GM12878 (cell line): ENCODE measurements at places on chromosomes 13 and 19.

- no peak for DNase-seq
These were observed 509.8 kb downstream of the DIAPH3 start for GRCh38 chr13:59653916-59654315.

- no peak for DNase-seq
These were observed 4.8 kb upstream of the ZNF253 start for GRCh38 chr19:19860756-19861390.

GRCh38 chr13:91544723-91545122, 146.3 kb downstream of the GPC5 start:
- DNase-seq = no peak

DNA sequence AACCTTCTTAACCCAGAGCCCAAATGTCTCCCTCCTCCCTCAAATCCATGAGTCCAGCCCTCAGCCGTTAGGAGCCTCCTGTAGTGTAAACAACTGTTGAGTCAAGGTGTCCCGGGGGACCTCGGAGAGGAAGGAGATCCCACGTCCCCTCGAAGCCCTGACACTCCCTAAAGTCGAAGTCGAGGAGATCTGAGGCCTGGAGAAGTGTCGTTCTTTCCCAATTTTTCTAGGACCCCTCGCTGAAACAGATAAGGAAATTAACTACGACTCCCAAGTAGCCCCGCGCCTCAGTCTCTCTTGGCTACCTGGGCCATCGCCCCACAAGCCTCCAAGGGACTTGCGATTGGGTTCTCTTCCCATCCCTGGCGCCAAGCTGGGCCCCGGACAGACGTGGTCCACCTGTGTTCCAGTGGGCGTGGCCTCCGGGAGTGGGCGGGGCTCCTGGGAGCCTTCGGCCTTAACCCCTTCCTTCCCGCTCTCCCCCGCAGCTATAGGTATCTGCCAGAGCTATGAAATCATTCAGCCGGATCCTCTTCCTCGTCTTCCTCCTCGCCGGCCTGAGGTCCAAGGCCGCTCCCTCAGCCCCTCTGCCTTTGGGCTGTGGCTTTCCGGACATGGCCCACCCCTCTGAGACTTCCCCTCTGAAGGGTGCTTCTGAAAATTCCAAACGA, 869 bp downstream of the GFY start:
- no peak for DNase-seq

DNA sequence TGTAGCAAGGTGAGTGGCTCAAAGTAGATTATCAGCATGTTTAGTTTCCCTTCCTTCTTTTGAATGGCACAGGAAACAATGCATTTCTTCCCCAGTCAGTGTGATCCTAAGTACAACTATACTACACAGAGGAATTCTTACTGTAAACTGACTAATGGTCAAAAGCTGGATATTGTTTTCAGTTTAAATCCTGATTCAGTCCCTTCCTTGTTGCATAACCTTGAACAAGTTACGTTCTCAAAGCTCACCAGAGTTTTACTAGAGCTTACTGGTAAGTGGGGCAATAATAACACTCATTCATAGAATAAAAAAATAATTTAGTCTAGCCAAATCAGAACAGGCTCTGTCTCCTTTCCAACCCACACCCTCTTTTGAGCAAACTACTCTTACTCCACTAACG, 180.1 kb downstream of the POSTN start:
- no peak for DNase-seq

DNA sequence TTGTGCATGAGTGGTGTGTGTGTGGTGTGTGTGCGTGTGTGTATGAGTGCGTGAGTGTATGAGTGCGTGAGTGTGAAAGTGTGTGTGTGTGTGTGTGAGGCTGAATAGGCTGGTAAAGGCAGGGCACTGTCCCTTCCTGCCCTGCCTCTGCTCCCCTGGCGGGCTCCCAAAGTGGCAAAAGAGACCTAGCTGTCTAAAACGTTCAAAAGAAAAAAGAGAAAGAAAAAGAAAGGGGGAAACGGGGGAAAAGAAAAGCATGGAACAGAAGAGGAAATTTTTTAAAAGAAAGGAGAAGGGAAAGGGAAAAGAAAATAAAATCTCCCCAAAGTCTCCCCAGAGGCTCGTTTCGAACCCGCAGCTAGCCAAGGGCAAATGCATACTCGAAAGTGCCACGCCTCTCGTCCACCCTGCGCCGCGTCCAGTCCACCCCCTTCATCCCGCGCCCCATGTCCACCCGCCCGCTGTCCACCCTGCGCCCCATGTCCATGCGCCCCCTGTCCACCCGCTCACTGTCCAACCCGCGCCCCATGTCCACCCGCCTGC, 37.0 kb upstream of the FLT1 start:
- no peak for DNase-seq

DNA sequence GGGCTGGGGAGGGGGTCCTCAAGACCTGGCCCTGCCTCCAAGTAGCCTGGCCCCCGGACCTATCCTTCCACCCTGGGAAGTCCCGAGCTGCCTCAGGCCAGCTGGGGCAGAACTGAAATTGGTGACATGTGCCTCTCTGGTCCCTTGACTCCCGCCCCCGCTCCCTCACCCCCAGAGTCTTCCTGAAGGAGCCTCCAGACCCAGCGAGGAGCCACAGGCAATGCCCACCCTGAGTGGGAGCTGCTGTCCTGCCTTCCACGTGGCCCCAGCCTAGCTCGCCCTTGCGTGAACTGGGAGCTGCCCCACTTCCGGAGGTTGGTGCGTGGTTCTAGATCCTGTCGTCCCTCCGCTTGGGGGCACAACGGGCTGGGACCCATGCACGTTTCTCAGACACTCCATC, 34.6 kb downstream of the CEBPA start:
- no peak for DNase-seq

GRCh38 chr19:6030214-6030507, 52.2 kb upstream of the RANBP3 start:
- DNase-seq = no peak

GRCh38 chr19:16773259-16773658, 53.6 kb downstream of the NWD1 start:
- DNase-seq = no peak

- peak; percentile 85 for DNase-seq
These were observed 108.6 kb downstream of the AKAP11 start for GRCh38 chr13:42380420-42381164.

DNA sequence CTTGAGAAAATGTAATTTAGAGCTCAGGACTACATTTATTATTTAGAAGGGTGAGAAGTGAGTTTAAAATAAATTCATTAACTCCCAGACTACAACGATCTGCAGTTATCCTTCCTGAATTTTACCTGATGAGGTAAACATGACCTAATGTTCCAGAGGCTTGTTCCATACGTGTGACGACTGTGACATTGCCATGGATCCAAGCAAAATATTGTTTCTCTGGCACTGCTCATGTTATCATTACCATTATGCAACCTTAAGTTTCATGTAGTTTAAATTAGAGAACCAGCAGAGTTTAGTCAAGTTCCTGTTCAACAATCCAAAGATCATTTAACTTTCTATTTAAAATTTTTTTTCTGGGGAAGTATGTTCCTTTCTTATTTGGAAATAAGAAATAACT, 279.6 kb downstream of the KLF5 start:
- no peak for DNase-seq

- DNase-seq = no peak
These were observed 10.7 kb downstream of the APLP1 start for GRCh38 chr19:35879068-35879467.

DNA sequence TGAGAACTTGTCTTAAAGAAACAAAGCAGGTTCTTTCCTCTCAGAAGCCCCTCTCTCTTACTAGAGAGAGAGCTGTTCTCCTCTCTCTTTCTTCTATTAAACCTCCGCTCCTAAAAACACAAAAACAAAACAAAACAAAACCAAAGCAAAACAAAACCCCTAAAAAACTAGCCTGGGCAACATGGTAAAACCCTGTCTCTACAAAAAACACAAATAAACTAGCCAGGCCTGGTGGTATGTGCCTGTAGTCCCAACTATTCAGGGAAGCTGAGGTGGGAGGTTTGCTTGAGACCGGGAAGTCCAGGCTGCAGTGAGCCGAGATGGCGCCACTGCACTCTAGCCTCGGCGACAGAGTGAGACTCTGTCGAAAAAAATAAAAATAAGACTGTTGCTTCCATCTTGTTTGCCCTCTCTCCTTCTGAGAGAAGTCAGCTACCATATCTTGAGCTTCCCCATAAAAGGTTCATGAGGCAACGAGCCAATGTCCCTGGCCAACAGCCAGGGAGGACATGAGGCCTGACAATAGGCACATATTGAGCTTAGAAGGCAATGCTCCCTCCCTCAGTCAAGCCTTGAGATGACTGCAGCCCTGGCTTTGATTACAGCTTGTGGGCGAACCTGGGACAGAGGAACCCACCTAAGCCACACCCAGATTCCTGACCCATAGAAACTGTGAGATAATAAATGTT, 17.5 kb upstream of the FLT3 start:
- DNase-seq = no peak

GRCh38 chr19:33375837-33376159, 2.3 kb downstream of the CEBPG start:
- no peak for DNase-seq

GRCh38 chr19:11279505-11280236, 16.3 kb upstream of the TSPAN16 start:
- peak; percentile 86 for DNase-seq

DNA sequence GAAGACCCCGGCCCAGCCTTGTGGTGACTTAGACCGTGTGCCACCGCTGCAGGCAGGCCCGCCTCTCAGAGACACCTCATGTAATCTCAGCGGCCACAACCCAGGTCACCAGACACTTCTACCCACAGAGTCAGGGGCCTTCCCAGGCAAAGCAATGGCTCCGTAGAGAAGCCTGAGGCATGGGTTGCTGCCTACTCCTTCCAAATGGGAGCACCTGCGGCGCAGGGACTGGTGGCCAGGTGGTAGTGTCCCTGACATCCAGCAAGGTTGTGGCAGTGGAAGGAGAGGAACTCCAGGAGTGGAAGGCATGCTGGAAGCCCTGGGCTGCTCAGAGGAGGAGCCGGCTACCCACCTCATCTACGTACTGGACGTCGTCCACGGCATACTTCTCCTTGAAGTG, 21.0 kb downstream of the PEPD start:
- no peak for DNase-seq

DNA sequence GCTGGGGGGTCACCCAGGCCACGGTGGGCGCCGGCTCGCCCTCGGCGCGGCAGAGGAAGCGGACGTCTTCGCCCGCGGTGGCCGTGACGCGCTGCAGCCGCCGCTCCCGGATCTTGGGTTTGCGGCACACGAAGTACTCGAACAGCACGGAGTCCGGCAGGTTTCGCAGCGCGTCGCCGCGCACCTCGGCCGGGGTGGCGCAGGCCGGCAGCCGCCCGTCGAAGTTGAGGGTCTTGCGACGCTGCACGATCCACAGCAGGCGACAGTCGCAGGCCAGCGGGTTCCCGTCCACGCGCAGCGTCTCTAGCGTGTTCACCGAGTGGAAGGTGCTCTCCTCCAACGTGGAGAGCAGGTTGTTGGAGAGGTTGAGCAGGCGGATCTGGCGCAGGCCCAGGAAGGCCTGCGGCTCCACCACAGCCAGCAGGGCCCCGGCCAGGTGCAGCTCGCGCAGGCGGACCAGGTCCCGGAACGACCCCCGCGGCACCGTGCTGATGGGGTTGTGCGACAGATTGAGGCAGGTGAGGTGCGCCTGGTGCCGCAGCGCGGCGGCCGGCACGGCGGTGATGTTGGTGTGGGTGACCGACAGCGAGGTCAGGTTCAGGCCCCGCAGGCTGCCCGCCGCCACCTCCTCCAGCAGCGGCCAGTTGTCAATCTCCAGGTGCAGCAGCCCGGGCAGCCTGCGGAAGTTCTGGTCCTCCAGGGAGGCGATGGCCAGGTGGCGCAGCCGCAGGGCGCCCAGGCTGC, 8.6 kb upstream of the PEAK3 start:
- DNase-seq = no peak

GRCh38 chr19:52789440-52789839, 2.8 kb upstream of the ZNF600 start:
- DNase-seq = no peak

- no peak for DNase-seq
These were observed 440.5 kb downstream of the ITGBL1 start for GRCh38 chr13:101893021-101893420.

DNA sequence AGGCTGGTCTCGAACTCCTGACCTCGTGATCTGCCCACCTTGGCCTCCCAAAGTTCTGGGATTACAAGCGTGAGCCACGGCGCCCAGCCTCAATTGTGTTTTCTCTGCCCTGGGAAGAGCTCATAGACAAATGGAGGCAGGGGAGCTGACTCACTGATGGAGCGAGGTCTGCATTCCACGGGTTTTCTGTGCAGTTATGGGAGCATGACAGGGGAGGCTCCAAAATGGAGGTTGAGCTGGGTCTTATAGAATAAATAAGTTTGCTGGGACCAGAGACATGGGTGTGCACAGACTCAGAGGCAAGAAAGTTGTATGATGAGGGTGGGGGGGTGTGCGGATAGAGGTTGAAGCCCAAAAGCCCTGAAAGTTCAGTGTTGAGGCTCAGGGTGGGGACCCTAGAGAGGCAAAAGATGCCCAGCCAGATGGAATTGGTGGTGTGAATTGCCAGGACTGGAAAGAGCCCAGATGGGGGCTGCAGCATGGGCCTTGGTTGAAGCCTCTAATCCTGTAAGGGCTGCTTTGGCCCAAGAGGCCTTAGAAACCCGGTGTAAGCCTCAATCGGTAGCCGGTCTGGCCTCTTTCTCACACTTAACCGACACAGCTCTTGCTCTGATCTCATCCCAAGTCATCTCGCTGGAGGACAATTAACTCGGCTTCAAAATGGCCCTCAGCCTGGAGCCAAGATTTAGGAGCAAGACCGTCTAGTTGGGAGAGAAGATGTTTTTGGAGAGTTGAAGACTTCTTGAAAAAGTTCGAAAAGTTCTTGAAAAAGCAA, 1.9 kb downstream of the TPM4 start:
- no peak for DNase-seq

DNA sequence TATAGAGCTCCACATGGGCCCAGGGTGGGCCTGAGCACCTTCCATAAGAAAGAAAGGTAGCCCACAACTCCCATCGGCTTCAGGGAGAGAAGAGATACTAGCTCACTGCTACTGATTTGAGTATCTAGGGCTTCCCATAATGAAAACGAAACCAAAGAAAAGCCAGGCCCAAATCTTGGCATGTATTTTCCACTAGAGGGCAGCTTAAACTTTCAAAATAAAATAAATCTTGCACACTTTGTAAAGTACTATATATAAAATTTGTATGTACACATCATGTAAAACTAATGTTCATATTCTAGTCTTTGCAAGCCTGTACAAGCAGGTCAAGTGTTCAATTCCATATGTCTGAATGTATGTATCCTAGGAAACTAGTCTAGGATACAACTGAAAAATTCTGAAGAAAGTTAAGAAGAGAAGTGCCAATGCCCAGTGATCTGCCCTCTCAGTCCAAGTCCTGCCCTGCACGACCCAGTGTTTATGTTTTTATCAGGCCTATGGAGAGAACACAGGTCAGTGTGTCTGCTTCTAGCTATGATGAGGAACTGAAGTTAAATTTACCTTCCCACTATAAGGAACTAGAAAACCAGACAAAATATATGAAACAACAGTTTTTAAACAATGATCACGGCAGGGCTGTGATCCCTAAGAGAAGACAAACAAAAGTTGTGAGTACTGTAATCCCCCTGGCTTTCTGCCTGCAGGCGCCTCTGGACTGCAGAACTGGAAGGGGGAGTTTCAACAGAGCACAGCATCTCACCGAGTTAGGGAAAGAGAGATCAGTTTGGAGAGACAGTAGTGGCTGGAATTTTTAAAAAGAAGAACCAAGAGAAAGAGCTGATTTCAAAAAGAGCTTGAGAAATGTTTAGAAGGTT, 475.7 kb downstream of the UQCRFS1 start:
- peak; percentile 3 for DNase-seq
